Forelimb muscle (tissue), 1 donor: ENCODE measurements at places on chromosomes 2 and 18. TPM values are rescaled to one million over a fixed set of nuclear protein-coding genes. Genes with fewer than 3 reads are reported as not detected.

Gene RGPD4
- polyA plus RNA-seq = 0.03 TPM

Gene LIMS2
- 41.3 TPM for polyA plus RNA-seq

Gene PCBP1
- polyA plus RNA-seq = 268 TPM

- DNase-seq = no peak
Observed at GRCh38 chr18:68148863-68149262, 566.0 kb downstream of the TMX3 start.

GRCh38 chr18:48994044-48994651, 43.4 kb upstream of the SMAD7 start:
- peak; percentile 63 for DNase-seq

GRCh38 chr2:10287761-10288160, 14.9 kb upstream of the HPCAL1 start:
- no peak for DNase-seq

DNA sequence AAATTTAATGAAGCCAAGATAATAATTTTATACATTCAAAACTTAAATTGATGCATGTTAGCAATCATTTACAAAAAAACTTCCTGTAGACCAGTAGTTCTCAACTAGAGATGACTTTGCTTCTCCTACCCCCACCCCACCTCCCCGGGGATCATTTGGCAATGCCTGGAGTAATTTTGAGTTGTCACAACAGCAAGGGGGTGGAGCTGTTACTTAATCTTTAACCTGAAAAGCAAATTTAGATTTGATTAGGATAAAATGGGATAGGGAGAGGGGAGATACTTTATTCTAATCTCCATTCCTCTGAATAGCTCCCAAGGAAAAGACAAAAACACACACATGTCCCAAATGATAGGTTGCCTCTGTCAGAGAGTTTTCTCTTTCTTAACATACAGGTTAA, 4.2 kb downstream of the SLC40A1 start:
- DNase-seq = no peak

- DNase-seq = peak; percentile 14
Observed at GRCh38 chr2:65722028-65722778, 289.8 kb upstream of the SPRED2 start.

GRCh38 chr18:12092398-12093229, 1.0 kb upstream of the ANKRD62 start:
- no peak for DNase-seq
